ENCODE measurements at places on chromosomes 7 and 10. TPM values are rescaled to one million over a fixed set of nuclear protein-coding genes. Genes with fewer than 3 reads are reported as not detected.

GRCh38 chr7:28989211-28989980 is 31.3 kb upstream of the TRIL start:
- DNase-seq = no peak

GRCh38 chr7:136709876-136710275 is 158.6 kb upstream of the CHRM2 start:
- DNase-seq = no peak

- no peak for DNase-seq
Observed at GRCh38 chr10:70162151-70162891, 8.0 kb downstream of the SAR1A start.

DNA sequence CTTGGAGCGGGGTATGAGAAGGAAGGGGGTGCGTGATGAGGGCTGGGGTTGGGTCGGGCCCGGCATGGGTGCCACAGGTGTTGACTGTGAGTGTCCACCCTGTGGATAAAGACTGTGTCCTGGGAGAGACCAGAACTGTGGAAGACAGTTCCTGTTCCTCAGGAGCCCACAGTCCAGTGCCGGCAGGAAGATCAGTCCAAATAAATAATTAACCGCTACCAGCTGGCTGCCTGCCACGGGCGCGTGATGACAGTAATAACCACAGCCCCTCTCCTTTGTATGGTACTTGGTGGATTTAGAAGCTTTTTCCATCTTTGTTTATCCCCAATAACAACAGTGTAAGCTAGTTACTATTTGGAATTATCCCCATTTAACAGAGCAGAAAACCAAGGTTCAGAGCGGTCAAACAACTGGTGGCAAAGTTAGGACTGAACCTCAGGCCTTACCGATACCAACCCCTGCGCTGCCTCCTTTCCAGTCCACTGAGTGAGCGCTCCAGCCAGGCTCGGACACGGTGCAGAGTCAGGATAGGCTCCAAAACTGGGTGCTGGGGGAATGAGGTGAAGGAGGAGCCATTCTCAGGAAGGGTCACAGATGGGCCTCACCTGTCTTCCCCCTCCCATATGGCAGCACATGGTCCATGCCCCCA is 5.1 kb downstream of the ZMIZ1 start:
- no peak for DNase-seq

- no peak for DNase-seq
Observed at GRCh38 chr10:116857156-116857555, 7.9 kb downstream of the ENO4 start.

DNA sequence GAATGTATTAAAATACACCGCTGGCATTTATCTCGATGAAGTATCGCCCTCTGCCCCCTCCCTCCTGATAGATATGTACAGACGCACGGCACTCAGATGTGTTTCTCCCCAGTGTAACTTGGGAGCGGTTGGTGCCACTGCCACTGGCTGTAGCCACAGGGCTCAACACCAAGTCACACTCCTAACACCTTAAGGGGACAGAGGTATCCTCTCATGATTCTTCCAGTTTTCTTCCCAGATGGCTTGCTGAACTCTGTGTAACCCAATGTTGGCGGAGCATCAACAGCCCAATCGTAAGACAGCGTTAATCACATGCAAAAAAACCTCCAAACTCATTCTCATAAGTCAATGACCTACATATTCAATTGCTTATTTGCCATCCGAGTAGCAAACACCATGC is 35.5 kb downstream of the CTBP2 start:
- DNase-seq = no peak

GRCh38 chr7:120054376-120055100 is 218.4 kb upstream of the KCND2 start:
- DNase-seq = no peak

The TDRD1 gene
- total RNA-seq = 0.13 TPM

The GRID2IP gene
- total RNA-seq = 0.12 TPM

The GLUD1 gene
- 116 TPM for total RNA-seq

The FAM13C gene
- not detected for total RNA-seq

The LIPN gene
- total RNA-seq = not detected

Data from activated T-helper 1 cell treated with anti-CD3 and anti-CD28 coated beads, Interleukin-12 subunit alpha, Interleukin-12 subunit beta, Interleukin-2, Interleukin-4 antibody, amounts not matched to agents 30 ng/mL and 10 ng/mL and 1 ng/mL, durations not matched to agents 14 hours and 24 hours and 36 hours (primary cell).